CD4-positive, alpha-beta T cell treated with Interferon alpha-2 for 1 hour (primary cell): ENCODE measurements at places on chromosomes 2 and 18.

DNA sequence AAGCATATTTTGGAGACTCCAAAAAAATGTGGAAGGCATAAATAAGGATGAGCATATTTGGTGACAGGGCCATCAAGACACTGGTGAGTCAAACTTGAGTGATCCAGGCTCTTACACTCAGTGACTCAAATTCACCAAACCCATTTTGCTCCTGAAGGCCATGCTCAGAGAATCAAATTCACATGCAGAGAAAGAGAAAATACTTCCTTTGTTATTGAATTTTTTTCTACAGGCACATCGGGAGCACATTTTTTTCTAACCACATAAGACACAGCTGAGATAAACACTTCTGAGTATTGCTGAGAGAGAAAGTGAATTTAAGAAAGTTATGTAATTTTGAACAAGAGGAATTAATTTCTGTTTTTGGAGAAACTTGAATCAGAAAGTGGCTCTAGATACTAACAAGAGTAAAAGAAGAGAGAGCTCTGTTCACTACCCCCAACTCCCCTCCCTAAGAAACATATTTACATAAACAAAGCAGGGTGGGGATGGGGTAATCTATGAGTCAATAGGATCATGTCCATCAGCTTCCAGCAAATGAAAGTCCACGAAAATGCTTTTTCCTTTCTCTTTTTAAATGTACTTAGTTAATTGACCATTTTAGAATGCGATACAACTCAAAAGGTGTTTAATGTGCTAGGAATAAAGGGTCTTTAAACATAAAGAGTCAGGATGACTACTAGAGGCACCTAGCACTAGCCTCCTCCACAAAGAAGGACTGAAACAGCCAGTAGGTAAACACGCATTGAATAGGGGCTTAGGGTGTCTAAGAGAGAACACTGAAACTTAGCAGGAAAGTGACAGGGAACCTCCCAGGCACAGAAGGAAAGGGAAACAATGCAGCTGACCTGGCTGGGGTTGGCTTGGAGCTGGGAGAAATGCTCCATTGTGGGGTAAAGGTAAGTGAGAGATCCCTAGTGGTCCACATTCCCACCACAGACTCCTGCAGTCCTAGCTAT, 152.3 kb downstream of the KCNE4 start:
- no peak for DNase-seq

GRCh38 chr2:120323807-120324399, 22.0 kb upstream of the INHBB start:
- DNase-seq: no peak

- no peak for DNase-seq
Observed at GRCh38 chr18:45684341-45685115, 39.5 kb upstream of the SLC14A1 start.

- DNase-seq: no peak
Observed at GRCh38 chr2:98607741-98608115, 584 bp downstream of the COA5 start.

GRCh38 chr2:3023531-3023930, 354.1 kb downstream of the EIPR1 start:
- DNase-seq: no peak

- no peak for DNase-seq
Observed at GRCh38 chr2:70113359-70114070, 26.2 kb downstream of the PCBP1 start.

- no peak for DNase-seq
Observed at GRCh38 chr2:11996618-11997017, 250.2 kb downstream of the LPIN1 start.

DNA sequence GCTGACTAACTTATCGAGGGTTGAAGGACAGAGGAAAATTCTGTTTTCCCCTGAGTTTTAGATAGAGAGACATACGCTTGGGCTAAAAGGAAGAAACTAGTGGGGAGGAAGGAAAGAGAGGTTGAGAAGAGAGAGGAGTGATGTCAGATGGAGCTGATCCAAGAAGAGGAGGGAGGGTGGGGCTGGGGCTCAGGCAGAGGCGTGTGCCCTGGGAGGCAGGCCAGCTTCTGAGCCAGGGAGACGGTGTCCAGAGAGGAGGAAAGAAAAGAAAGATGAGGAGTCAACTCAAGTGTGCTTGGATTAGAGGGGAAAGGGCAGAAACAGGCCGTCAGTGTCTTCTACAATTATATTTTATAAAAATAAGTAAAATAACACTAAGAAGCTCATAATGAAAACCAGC, 56.2 kb downstream of the EMILIN2 start:
- DNase-seq: no peak

GRCh38 chr18:13276530-13277520, 58.3 kb downstream of the LDLRAD4 start:
- no peak for DNase-seq

- DNase-seq: no peak
Observed at GRCh38 chr2:67619204-67619603, 222.1 kb downstream of the ETAA1 start.

DNA sequence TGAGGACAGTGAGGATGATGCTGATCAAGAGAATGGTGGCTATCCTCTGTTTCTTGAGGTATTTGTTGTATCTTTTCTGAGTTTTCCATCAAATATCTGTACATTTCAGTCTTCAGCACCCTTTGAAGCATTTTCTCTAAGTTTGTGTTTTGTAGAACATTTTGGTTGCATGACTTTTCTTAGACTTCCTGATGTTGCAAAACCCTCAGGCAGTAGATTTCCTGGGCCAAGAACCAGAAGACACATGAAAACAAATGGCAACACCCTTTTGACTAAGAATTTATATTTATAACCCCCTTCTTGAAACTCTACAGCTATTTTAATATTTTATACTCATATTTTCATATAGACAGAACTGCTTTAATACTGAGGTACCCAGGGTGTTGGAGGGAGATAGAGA, 16.2 kb downstream of the HNMT start:
- DNase-seq: no peak

GRCh38 chr2:232058063-232058877, 96.8 kb downstream of the DIS3L2 start:
- no peak for DNase-seq

DNA sequence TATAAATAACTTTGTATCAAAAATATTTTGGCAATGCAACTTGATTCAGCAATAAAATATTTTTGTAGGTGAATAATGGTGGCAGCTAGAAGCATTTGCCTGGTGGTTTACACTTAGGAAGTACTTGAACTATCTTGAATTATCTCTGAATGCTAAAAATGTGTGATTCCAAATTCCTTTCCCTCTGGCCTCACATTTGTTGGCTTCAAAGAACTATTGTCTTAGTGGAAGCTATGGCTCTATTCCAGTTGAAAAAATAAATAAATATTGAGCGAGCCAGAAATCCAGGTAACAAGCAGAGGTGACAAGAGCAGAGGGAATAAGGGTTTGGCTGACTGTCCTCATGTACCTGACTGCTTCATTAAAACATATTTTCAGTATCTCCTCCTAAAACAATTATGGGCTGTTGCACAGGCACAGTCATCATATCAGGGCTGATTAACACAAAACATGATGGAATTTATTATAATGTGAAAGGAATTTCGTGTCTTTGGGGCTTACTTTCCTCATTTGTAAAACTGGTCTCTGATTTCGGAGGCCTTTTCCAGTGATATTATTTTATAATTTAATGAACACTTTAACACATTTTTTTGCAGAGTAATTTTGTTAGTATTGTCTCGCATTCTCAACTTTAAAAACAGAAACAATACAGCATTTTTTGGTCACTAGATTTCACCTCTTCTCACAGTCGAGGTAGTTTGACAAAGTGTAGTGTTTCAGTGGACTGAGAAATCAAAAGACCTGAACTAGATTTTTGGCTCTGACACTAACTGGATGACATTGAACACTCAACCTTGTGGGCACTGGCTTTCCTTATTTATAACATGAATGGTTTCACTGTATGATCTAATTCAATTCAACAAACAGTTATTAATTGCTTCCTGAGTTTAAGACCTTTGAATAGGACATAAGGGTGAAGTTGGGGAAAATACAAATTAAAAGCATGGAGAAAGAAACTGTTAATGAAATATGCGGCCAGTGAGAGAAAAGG, 7.8 kb upstream of the CAVIN2 start:
- no peak for DNase-seq

DNA sequence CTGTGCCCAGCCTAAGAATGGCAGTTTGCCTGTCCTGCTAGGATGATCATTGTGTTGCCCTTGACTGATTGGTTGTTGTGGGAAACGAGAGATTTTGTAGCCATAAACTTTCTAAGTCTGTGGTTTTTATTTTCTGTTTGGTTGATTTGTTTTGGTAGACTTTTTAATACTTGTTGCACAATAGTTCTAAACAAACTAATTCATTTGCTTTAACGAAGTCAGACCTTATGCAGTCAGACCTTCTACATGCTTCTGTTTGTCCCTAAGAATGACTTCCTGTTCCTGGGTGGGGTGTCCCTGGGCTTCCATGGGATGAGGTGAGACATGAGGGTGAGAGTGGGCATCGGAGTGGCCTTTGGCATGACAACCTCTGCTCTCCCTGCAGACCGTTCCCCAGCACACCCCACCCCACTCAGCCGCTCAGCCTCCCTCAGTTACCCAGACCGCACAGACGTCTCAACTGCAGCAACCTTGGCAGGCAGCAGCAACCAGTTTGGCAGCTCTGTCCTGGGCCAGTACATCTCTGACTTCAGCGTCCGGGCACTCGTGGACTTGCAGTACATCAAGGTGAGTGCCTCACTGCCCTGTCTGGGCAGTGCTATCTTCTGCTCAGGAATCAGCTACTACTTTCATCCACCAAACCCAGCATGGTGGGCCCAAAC, 7.8 kb upstream of the CNNM3 start:
- no peak for DNase-seq

DNA sequence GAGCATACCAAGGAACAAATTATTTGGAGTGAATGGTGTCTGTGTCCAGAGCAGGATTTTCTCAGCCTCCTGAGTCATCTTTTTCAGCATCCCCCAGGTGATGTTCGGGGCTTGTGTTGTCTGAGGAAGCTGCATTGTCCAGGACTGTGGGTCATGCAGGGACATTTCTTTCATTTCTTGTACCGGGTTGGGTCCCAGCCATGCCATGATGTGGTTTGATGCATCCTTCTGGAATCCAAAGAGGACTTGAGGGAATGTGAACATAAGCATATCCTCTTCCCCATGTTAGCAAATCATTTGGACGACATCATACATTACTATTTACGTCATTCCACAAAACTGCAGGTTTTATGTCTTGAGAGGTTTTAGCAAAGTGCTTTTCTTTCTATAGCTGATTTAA, 797.8 kb downstream of the CCDC85A start:
- no peak for DNase-seq

- no peak for DNase-seq
Observed at GRCh38 chr2:143819190-143819735, 690.0 kb downstream of the ARHGAP15 start.

DNA sequence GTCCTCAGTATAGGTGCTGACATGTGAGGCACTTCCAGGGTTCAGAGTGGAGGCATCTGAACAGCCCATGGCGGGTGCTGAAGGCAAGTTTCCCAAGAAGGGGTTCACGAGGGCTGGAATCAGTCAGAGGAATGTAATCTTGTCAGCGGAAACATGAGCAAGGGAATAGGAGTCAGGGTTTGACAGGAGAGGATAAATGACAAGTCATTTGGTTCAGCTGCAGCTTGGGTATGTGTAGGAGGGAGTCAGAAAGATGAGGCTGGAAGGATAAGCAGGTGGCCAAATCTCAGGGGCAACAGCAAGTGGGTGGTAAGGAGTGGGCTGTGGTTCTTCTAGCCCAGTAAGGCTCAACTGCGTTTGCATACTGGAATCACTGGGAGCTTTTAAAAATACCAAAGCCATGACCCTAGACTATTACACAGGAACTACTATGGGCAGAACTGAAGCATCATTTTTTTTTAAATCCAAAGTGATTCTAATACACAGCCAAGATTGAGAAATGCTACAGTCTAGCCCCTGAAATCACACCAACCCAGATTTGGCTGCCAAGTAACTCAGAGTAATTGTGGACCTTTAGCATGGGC, 41.8 kb upstream of the NAB1 start:
- no peak for DNase-seq
